Mesenchymal stem cell (in vitro differentiated cells and primary cell): ENCODE measurements at places on chromosomes 3 and 15.

DNA sequence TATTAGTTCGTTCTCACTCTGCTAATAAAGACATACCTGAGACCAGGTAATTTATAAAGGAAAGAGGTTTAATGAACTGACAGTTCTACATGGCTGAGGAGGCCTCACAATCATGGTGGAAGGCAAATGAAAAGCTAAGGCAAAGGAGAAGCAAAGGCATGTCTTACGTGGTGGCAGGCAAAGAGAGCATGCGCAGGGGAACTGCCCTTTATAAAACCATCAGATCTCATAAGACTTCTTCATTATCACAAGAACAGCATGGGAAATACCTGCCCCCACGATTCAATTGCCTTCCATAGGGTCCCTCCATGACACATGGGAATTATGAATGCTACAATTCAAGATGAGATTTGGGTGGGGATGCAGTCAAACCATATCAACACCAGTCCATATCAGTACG is 133.5 kb downstream of the ZNF621 start:
- H3K27ac ChIP-seq: no peak overlapping the region
- no peak for DNase-seq
- no peaks in the 10 kb centered on the region for H3K4me1 ChIP-seq
- H3K27me3 ChIP-seq: peaks cover 33% of the 10 kb centered on the region

- no peaks in the 10 kb centered on the region for H3K27me3 ChIP-seq
- no peak overlapping the region for H3K4me3 ChIP-seq
- DNase-seq: peak; percentile 58
- H3K4me1 ChIP-seq: no peaks in the 10 kb centered on the region
Measured at GRCh38 chr3:188842639-188843038, 329.1 kb upstream of the TPRG1 start.

DNA sequence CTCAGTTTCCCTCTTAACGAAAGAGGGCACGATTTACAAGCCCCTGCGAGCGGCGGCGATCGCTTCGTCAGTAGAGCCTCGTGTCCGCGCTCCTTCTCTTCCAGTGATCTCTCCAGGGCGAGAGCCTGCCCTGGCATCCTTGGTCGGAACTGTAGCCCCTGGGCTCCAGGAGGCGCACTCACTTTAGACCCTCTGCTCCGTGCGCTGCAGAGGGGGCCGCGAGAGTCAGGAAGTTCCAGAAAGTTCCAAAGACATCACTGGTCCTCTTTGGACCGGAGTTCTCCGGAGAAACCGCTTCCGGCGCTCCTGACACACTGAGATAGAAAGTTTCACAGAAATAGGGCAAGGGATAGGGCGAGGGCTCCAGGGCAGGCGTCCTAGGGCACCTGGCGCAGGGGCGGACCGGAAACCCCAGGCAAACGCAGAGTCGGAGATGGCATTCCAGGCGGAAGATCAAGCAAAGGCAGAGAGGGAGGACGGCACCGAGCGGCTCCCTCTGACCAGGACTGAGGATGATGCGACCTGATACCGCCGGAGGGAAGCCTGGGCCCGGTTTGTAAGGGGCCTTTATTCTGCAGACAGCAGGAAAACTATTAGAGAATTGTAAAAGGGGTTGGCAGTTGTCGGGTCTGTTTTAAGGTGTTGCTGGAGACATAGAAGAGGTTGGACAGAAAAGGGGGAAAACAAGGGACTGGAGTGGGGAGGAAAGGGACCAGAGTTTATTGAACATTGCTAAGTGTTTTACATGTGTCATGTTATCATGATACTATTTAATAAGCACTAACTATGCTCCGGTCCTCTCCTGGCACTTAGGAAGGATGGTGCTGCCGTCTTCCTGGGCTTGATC is 1.3 kb upstream of the CPEB1 start:
- H3K4me3 ChIP-seq: peak overlapping the region; percentile 76
- no peaks in the 10 kb centered on the region for H3K27me3 ChIP-seq
- H3K36me3 ChIP-seq: no peaks in the 10 kb centered on the region
- DNase-seq: no peak

- H3K4me1 ChIP-seq: peaks cover 2% of the 10 kb centered on the region
- DNase-seq: no peak
- no peak overlapping the region for H3K27ac ChIP-seq
- H3K4me3 ChIP-seq: no peak overlapping the region
Measured at GRCh38 chr3:186592682-186593081, 20.2 kb upstream of the AHSG start.

- no peak overlapping the region for H3K4me3 ChIP-seq
- H3K27me3 ChIP-seq: no peaks in the 10 kb centered on the region
- H3K27ac ChIP-seq: no peak overlapping the region
- H3K4me1 ChIP-seq: no peaks in the 10 kb centered on the region
Measured at GRCh38 chr3:87052499-87053260, 61.7 kb upstream of the VGLL3 start.

DNA sequence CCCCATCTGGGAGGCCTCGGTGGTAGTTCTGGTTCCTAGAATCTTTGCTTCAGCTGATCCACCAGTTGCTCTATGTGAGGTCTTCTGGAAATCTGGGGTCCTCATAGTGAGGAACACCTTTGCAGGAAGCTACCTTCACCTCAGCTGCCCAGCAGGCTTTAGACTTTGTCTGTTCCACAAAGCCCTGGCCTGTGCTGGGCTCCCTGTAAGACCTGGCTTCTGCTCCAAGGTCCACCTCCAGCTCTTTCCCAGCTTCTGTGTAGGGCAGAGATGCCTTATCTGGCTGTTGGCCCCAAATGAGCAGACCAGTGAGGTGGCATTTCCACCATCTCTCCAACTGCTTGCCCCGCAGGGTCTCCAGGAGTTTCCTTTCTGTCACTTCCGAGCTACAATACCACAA is 8.2 kb upstream of the HOMER2 start:
- no peak overlapping the region for H3K4me3 ChIP-seq
- DNase-seq: no peak
- H3K27ac ChIP-seq: no peak overlapping the region
- H3K4me1 ChIP-seq: no peaks in the 10 kb centered on the region
- H3K36me3 ChIP-seq: no peaks in the 10 kb centered on the region

DNA sequence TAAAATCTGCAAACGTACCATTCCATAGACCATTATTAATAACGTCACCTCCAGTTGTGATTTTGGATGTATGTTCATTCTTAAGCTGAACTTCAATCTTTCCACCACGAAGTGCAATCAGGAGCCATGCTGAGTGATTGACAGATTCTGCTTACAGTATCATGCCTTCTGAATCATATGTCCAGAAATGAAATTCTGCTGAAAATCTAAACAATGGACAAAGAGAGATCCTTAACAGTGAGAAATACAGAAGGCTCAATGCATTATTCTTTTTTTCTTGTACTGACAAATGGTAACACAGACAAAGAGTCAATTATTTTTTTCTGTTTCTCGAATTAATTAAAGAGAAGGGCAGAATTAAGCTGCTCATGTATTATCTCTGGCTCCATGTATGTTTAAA is 1114.5 kb downstream of the EPHA3 start:
- DNase-seq: no peak
- no peaks in the 10 kb centered on the region for H3K4me1 ChIP-seq
- no peaks in the 10 kb centered on the region for H3K36me3 ChIP-seq
- H3K27ac ChIP-seq: no peak overlapping the region

GRCh38 chr3:154718053-154718452 is 288.1 kb upstream of the GPR149 start:
- no peaks in the 10 kb centered on the region for H3K27me3 ChIP-seq
- H3K4me1 ChIP-seq: no peaks in the 10 kb centered on the region
- H3K36me3 ChIP-seq: no peaks in the 10 kb centered on the region
- H3K4me3 ChIP-seq: no peak overlapping the region
- no peak for DNase-seq

DNA sequence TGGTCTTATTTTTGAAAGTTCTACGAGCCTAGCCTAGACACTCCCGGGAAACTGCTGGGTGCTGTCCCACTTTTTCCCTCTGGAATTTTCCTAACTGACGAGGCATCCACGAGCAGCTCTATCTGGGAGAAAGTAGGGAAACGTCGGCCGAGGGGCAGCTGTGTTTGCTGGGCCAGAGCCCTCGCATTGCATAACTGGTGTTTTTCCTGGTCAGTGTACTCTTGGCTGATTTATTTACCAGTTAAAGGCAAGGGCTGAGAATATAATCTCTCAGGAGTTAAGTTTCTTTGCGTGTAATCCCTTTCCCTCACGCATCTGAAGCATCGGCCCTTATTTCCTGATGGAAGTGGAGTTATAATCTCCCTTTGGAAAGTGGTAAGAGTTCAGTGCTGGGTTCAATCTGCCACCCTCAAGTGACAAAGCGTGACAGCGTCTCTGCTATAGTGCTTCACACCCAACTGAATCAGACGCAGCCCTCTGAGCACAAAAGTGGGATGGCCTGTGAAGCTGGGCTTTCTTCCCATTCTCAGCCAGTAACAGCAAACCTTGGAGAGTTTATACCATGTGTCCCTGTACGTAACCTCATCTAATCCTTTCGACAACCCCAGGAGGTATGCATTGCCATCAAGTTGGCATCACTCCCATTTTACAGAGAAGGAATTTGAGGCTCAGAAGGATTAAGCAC is 311.5 kb downstream of the RORA start:
- no peaks in the 10 kb centered on the region for H3K36me3 ChIP-seq
- no peaks in the 10 kb centered on the region for H3K4me1 ChIP-seq
- no peak overlapping the region for H3K4me3 ChIP-seq
- H3K27me3 ChIP-seq: peaks cover 15% of the 10 kb centered on the region

DNA sequence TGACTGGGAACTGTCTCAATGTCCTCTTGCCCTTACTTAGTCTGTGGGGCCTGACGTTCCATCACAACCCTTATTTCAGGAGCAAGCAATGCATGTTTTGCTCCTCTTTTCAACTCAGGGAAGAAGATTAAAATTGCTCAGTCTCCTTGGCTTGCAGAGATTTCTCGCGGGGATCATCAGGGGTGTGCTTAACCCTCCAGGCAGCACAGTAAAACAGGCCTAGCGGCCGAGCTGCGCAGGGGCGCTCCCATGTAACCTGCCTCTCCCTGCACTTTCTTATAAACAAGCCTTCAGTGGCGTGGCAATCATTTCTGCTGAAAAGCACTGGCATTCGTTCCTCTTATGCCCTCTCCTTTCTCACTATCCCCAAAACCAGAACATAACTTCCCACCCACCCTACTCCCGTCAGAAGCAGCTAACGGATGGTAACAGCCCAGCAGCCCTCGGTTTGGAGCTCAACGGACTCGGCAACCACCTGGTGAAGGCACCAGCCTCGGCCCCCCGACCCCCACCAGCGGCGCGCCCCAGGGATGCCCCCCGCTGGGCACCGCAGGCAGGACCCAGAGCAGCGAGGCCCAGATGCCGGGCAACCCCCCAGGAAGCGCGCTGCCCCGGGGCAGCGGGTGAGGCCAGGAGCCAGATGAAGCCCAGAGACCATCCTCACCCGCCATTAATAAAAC is 1.1 kb downstream of the MCF2L2 start:
- peak overlapping the region; percentile 78 for H3K4me3 ChIP-seq
- no peaks in the 10 kb centered on the region for H3K36me3 ChIP-seq
- H3K27me3 ChIP-seq: peaks cover 19% of the 10 kb centered on the region
- no peak overlapping the region for H3K27ac ChIP-seq

DNA sequence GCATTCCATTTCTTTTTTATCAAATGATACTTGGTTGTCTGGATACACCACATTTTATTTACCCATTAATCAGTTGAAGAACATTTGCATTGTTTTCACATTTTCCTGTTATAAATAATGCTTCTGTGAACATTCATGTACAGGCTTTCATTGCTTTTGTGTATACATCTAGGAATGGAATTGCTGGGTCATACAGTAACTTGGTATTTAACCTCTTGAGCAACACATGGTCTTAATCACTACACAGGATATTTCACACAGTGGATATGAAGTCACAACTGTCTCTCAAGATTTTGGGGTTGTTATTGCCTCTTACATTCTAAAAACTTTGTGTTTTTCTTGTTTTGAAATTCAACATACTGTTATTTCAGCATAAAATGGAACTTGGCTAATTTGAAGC is 48.2 kb downstream of the C3orf85 start:
- DNase-seq: peak; percentile 59
- H3K36me3 ChIP-seq: no peaks in the 10 kb centered on the region
- no peak overlapping the region for H3K27ac ChIP-seq
- peaks cover 2% of the 10 kb centered on the region for H3K4me1 ChIP-seq

GRCh38 chr3:160112481-160112880 is 112.7 kb upstream of the C3orf80 start:
- no peaks in the 10 kb centered on the region for H3K36me3 ChIP-seq
- H3K4me3 ChIP-seq: no peak overlapping the region
- H3K4me1 ChIP-seq: no peaks in the 10 kb centered on the region
- H3K27ac ChIP-seq: no peak overlapping the region
- DNase-seq: no peak
- peaks cover 18% of the 10 kb centered on the region for H3K27me3 ChIP-seq

- no peak overlapping the region for H3K4me3 ChIP-seq
- H3K4me1 ChIP-seq: no peaks in the 10 kb centered on the region
- peaks cover 24% of the 10 kb centered on the region for H3K27me3 ChIP-seq
- DNase-seq: no peak
Measured at GRCh38 chr3:127431066-127431465, 143.2 kb upstream of the PRR20G start.

DNA sequence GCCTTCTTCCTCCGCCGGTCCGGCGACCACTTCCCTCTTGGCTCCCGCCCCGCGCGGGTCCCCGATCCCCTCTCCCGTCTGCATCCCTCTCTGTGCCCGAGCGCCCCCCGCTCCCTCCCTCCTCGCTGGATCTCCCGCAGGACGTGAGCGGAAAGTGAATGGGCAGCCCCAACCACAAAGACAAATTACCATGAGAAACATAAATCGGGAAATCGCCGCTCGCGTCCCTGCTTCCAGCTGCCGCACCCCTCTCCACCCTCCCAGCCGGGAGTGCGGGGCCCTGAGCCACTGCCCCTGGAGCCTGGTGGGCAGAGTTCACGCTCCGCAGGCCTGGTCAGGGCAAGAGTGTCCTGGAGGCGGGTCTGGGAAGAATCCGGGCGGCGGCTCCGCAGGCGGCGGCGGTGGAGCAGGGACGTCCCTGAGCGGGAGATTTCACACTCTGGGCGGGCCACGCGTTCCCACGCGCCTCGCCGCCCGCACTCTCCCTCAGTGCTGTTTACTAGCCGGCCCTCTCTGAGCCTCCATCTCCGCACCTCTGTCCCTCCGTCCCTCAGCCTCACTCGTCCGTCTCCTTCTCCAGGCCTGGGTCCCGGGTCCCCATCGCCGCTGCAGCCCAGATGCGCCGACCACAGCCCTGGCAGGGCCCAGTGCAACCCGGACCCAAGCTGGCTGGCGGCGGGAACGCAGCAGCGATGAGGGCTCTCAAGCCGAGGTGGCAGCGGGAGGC is 835 bp downstream of the SEMA5B start:
- no peaks in the 10 kb centered on the region for H3K36me3 ChIP-seq
- H3K27me3 ChIP-seq: peaks cover 94% of the 10 kb centered on the region
- no peak overlapping the region for H3K27ac ChIP-seq
- H3K4me1 ChIP-seq: peaks cover 23% of the 10 kb centered on the region
- H3K4me3 ChIP-seq: peak overlapping the region; percentile 45

DNA sequence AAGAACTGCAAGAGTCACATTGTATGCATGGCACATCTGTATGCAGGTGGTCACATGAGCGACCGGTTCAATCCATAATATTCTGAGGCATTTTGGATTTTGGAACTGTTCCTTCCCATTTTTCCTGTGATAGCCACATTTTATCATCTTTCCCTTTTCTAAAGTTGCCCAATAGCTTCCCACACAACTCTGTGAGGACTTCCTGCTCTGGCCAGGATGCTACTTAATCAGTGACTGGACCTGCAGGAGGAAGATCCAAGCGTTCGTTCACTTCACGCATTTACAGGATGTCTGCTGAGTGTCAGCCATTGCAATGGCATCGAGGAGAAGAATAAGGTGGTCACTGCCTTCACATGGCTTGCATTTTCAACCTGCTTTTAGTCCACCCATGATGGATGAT is 9.8 kb downstream of the KLHL6 start:
- no peak for DNase-seq
- H3K36me3 ChIP-seq: no peaks in the 10 kb centered on the region
- H3K27me3 ChIP-seq: peaks cover 14% of the 10 kb centered on the region
- peaks cover 7% of the 10 kb centered on the region for H3K4me1 ChIP-seq
- no peak overlapping the region for H3K27ac ChIP-seq
